Chondrocyte (in vitro differentiated cells): ENCODE measurements at places on chromosomes 16 and 17. TPM values are rescaled to one million over a fixed set of nuclear protein-coding genes. Genes with fewer than 3 reads are reported as not detected.
A peak's percentile ranks its signal among the peaks of the same experiment; 100 is the strongest.

DNA sequence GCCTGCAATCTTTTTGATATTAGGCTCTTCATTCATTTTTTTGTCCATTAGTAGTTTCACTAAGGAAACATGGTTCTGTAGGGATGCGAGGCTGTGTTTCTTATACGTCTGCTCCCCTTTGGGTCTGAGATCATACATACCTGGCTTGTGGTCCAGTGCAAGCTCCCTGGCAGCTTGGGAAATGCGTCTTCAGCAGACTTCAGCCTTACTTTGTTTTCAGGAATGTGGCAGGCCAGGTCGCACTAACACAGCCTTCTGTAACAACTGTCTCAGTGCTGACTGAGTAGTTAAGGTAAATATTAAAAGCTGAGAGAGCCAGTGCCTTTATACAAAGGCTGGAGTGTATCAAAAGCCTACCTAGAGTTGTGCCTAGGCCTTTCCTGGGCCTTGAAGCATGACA lies 970.5 kb upstream of the EEF2KMT start:
- no peak overlapping the region for H3K27ac ChIP-seq
- H3K4me3 ChIP-seq = no peak overlapping the region
- no peaks in the 10 kb centered on the region for H3K27me3 ChIP-seq
- DNase-seq = no peak
- H3K4me1 ChIP-seq = no peaks in the 10 kb centered on the region

The EVI2A gene
- 0.22 TPM in 1 of 3 replicates, not detected in the others for total RNA-seq

DNA sequence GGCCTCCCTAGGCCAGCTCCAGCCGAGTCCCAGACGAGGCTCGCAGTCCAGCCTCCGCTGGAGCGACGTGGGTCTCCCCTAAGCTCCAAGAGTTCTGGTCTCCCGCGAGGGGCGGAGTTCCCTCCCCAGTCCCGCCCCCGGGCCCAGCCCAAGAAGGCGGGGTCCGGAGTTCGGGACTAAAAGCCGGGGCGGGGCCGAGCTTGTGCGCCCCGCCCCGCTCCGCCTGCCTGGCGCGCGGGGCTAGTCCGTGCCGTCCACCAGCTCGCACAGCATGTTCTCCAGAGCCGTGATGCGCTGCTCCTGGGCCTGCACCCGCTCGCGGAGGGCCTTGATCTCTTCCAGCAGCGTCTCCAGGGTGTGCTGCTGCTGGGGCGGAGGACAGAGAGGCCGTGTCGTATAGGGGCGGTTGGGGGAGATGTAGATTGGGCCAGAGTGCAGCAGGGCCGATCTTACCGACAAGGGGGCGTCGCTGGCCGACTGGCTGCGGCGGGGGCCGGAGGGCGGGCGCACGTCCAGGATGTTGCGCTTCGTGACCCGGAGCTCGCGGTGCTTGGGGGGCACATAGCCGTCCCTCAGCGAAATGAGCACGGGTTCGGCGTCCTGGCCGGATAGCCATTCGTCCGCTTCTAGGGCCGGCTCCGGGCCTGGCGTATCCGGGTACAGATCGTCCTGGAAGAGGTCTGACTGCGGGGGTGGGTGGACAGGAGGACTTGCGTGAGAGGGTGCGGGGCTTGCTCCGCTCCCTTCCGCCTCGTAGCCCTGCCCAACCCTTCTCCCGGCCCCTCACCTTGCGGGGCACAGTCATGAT lies 7.0 kb downstream of the CORO6 start:
- no peaks in the 10 kb centered on the region for H3K36me3 ChIP-seq
- H3K27me3 ChIP-seq = peaks cover 2% of the 10 kb centered on the region
- H3K4me3 ChIP-seq = peak overlapping the region; percentile 77

GRCh38 chr17:75316253-75316652 lies 27.0 kb upstream of the SLC25A19 start:
- peaks cover 4% of the 10 kb centered on the region for H3K36me3 ChIP-seq
- no peak overlapping the region for H3K27ac ChIP-seq
- H3K4me1 ChIP-seq = no peaks in the 10 kb centered on the region
- H3K27me3 ChIP-seq = no peaks in the 10 kb centered on the region
- no peak for DNase-seq

GRCh38 chr16:9360075-9360474 lies 268.6 kb downstream of the HAPSTR1 start:
- no peaks in the 10 kb centered on the region for H3K36me3 ChIP-seq
- H3K27me3 ChIP-seq = no peaks in the 10 kb centered on the region
- H3K4me3 ChIP-seq = no peak overlapping the region
- no peak overlapping the region for H3K27ac ChIP-seq
- no peaks in the 10 kb centered on the region for H3K4me1 ChIP-seq

The HOXB3 gene
- 0.18 to 0.57 TPM in 2 of 3 replicates, not detected in the other for total RNA-seq

The TP53TG3F gene
- not detected in 3 replicates for total RNA-seq

DNA sequence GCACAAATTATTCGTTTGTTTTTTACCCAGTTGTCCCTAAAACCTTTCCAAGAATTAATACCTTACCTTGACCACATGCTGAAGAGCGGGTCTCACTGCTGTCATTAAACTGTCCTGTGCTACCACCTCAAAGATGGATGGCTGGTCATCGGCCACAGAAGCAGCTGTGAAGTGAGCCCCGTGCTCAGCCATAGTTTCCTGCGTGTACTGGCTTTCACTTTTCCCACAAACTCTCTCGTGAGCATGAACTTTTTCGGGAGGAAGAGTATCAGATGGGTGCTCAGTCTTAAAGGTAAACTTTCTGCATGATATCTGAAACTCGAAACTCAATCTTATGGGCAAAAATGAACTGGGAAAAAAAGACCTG lies 558 bp downstream of the PEX12 start:
- peak overlapping the region; percentile 94 for H3K4me3 ChIP-seq
- no peak for DNase-seq
- H3K4me1 ChIP-seq = peaks cover 34% of the 10 kb centered on the region
- H3K27ac ChIP-seq = peak overlapping the region; percentile 91
- H3K36me3 ChIP-seq = no peaks in the 10 kb centered on the region

DNA sequence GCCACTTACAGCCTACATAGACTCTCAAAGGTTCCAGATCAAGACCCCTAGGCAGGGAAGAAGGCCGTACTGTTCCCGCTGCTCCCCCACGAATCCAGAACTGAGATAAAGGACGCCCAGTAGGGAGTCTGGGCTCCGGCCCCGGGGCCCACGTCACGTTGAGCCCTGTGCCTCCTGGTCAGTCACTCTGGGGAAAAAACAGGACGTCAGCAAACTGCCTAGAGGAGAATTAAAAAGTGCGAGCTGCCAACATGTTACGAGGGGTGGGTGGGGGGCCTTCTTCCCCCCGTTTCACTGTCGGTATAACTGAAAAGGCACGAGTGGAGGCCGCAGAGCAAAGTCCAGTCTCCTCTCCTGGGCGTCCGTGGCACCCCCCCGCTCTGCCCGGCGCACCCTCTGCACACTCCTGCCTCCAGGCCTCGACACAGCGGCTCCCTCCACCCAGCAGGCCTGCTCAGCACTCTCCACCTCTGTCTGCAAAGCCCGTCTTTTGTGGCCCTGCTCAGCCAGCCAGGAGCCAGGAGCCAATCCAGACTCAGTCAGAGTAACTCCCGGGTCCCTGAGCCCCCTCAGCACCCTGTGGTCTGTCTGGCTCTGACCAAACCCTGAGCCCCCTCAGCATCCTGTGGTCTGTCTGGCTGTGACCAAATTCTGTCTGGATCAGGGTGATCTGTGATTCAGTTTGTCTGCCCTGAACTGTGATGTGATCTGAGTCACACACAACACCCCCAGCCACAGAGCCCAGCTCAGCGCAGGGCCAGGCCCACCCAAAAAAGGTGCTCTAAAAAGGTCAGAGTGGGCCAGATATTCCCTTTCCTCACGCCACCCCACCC lies 6.2 kb downstream of the ITGAE start:
- H3K27me3 ChIP-seq = no peaks in the 10 kb centered on the region
- DNase-seq = peak; percentile 94
- no peak overlapping the region for H3K4me3 ChIP-seq
- H3K4me1 ChIP-seq = peaks cover 39% of the 10 kb centered on the region
- H3K27ac ChIP-seq = peak overlapping the region; percentile 90

DNA sequence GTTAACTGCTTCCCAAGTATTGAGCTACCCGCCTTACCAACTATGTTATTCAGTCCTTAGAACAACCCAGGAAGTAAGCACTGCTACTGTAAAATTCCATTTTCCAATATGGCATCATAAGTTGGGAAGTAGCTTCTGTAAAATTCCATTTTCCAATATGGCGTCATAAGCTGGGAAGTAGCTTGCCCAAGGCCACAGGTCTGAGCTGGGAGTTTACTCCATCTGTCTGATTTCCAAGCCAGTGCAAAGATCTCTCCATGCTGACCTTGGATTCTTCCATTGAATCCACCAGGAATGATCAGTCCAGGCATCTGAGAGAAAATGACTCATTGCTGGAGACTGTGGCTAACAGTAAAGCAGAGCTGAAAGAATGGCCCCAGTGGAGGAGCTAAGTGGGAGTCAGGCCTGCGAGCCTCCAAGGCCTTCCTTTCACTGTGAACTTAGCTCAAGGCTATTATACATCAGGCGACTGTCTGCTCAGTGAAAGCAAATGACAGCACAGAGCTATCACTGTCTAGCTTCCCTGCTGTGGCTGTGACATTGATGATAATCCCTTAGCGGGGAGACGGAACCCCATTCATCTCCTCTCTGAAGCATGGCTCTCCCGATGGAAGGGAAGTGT lies 430.4 kb downstream of the HAPSTR1 start:
- no peaks in the 10 kb centered on the region for H3K27me3 ChIP-seq
- H3K4me1 ChIP-seq = no peaks in the 10 kb centered on the region
- no peaks in the 10 kb centered on the region for H3K36me3 ChIP-seq
- DNase-seq = no peak
- H3K27ac ChIP-seq = no peak overlapping the region

DNA sequence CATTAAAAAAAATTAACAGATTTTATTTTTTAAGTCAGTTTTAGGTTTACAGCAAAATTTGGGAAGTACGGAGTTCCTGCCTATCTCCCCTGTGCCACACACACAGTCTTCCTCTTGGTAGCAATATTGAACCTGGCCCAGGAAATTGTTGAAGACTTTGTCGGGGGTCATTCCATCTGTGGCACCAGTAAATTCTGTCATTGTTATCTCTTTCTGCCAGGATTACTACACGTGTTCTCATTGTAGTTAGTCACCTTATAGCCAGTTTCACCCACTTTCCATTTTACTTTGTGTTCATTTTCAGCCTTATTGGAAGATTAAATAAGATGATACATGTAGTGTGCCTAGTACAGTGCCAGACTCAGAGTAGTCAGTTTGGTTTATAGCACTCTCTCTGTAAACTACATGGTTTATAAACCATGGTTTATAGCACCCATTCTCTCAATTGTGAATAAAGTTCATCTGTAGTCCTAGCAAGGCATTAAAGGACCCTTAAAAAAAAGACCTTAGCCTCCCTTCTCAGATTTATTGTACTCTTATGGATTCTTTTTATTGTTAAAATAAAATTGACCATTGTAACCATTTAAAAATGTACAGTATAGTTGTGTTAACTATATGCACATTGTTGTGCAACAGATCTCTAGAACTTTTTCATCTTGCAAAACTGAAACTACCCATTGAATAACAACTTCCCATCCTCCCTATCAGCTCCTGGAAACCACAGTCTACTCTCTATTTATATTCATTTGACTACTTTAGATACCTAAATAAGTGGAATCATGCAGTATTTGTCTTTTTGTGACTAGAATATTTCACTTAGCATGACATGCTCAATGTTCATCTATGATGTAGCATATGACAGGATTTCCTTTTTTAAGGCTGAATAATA lies 36.1 kb downstream of the NLK start:
- H3K27ac ChIP-seq = no peak overlapping the region
- no peak overlapping the region for H3K4me3 ChIP-seq
- no peak for DNase-seq
- no peaks in the 10 kb centered on the region for H3K27me3 ChIP-seq
- peaks cover 33% of the 10 kb centered on the region for H3K4me1 ChIP-seq

DNA sequence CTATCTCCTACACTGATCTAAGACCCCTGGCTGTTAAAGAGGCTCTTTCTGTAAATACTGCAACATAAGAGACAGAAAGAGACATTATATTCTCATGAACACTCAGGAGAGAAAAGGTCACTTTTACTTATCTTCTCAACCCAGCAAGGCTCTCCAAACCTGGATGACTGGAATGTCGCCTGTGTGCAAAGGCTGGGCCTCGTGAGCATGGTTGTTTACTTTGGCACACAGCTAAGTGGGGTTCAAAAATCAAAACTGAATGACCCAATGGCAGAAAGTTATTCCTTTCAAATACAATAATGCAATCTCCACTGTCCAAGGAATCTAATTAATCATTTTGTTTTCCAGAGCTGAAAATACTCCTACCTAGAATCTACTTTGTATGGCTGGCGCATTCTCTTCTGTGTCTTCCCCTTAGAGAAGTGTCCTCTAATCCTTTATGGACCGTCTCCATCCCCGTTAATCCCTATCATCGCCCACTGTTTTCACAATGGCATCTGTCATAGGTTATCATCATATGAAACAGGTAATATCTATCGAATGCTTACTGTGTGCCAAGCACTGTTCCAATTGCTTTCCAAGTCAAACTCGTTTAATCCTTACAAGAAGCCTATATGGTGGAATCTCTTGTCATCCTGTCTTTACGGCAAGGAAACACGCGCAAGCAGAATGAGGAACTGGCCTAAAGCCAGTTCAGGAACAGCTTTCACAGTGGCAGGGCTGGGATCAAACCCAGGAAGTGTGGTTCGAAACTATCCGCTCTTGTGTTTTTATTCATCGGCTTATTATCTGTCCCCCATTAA lies 1.3 kb downstream of the SLX4 start:
- H3K4me1 ChIP-seq = peaks cover 30% of the 10 kb centered on the region
- H3K27me3 ChIP-seq = no peaks in the 10 kb centered on the region
- H3K4me3 ChIP-seq = peak overlapping the region; percentile 97
- H3K27ac ChIP-seq = peak overlapping the region; percentile 77
- H3K36me3 ChIP-seq = peaks cover 7% of the 10 kb centered on the region
- DNase-seq = no peak

- no peak overlapping the region for H3K4me3 ChIP-seq
- no peaks in the 10 kb centered on the region for H3K4me1 ChIP-seq
- H3K27me3 ChIP-seq = no peaks in the 10 kb centered on the region
- peak; percentile 55 for DNase-seq
- H3K36me3 ChIP-seq = peaks cover 28% of the 10 kb centered on the region
Measured at GRCh38 chr16:31496670-31497069, 11.5 kb downstream of the RUSF1 start.

DNA sequence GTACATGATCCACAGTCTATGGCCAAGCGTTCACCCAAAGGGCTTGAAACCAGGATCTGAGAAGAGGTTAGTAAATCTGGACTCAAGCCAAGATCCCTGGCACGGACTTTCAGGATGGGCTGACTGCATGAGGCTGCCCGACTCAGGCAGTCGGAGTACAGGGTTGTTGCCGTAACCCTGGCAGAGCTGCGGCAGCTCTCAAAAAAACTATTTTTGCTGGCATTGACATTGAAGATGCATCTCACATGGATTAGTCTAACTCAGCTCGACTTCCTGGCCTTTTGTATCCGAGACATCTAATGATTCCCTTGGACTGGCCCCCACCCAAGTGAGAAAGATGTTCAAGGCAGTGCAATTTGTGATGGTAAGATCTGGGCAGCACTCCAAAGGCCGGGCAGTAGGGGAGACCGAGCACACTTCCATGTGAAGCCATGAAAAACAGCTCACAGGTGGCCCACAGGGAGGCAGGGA lies 6.2 kb downstream of the SLC47A1 start:
- H3K4me1 ChIP-seq = no peaks in the 10 kb centered on the region
- no peak overlapping the region for H3K27ac ChIP-seq
- no peaks in the 10 kb centered on the region for H3K36me3 ChIP-seq
- H3K4me3 ChIP-seq = no peak overlapping the region

GRCh38 chr17:48555258-48556228 lies 10.6 kb upstream of the HOXB2 start:
- H3K27ac ChIP-seq = no peak overlapping the region
- DNase-seq = no peak
- H3K4me3 ChIP-seq = no peak overlapping the region
- peaks cover 86% of the 10 kb centered on the region for H3K27me3 ChIP-seq
- peaks cover 10% of the 10 kb centered on the region for H3K4me1 ChIP-seq
